Endodermal cell (in vitro differentiated cells): ENCODE measurements at places on chromosomes 6 and 20. TPM values are rescaled to one million over a fixed set of nuclear protein-coding genes. Genes with fewer than 3 reads are reported as not detected.

DNA sequence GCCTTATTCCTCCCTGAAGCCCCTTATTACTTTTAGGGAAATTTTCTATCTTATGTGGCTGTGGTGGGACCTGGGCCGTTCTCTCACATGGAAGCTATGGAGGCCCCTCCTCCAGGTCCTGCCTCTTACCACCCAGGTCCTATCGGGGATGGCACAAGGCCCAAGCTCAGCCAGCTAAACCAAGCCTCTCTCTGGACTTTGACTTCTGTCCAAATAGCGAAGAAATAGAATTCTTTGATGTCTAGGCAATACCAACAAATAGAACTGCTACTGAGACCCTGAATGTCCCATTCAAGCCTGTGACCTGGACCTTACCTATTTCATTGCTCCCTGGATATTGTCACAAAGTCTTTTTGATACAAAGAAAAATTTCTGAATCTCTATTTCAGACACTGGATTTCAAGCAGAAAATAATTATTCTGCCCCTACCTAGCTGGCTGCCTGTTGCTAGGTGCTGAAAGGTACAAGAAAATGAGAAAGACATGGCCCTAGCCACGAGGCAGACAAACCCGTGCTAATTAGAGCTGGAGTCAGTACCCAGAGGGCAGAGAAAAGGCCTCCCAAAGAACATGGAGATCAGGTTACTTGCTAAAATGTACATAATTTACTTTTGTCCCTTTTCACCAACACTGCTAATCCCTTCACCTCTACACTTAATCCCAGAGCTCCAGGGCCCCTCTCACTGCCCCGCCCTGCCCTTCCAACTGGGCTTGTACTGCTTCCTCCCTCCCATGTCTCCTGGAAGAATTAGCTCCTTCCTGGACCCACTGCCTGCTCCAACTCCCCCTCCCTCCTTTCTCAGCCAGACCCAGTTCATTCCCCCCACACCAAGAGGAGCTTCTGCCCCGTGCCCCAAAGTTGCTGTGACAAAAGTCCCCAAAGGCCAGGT is 15.5 kb upstream of the NNAT start:
- DNase-seq = peak; percentile 61

- no peak for DNase-seq
These were observed 110.6 kb downstream of the FNDC1 start for GRCh38 chr6:159279790-159280277.

GRCh38 chr20:33249456-33249855 is 13.7 kb downstream of the BPIFA1 start:
- no peak for DNase-seq

- DNase-seq = no peak
These were observed 570.2 kb downstream of the PRKN start for GRCh38 chr6:162157167-162157870.

The ZSCAN16 gene
- 3.9 to 9.1 TPM (median 6.0 TPM) in 3 replicates for total RNA-seq

The OPRM1 gene
- not detected in 2 replicates for total RNA-seq

GRCh38 chr6:24666097-24666640 is 530 bp downstream of the TDP2 start:
- DNase-seq = no peak

The RNF182 gene
- 2.6 to 5.2 TPM (median 2.8 TPM) in 3 replicates for total RNA-seq

The KCNK15 gene
- total RNA-seq = 0.15 and 0.18 TPM in 2 replicates

DNA sequence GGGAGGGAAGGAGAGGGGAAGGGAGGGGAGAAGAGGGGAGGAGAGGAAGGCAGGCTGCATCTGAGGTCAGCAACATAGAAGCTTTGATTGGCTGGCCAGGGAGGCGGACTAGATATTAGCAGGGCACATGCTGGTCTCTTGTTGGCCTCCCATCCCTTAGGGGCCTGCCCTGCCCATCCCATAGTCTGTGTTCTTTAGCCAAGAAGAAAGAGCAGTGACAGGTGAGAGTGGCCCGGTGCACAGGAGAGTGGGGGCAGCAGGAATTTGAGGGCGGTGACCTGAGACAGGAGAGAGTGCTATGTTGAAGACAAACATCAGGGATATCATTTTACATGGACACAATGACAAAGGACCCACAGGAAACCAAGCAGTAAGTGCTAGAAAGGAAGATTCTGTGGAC is 413.5 kb downstream of the SYNE1 start:
- DNase-seq = peak; percentile 60

DNA sequence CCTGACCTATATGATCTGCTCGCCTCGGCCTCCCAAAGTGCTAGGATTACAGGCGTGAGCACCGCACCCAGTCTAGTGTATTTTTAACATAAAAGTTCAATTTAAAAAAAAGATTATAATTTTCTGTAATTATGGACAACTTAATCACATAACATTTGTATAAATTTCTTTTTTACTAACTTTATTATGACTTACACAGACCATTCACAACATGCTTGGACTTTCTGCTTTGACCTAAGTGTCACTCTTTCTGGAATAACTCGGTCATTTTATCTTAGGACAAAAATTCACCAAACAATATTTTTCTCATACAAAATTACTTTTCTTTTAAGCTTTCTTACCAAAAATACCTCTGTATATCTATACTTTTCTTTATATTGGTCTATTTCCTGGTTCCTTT is 15.4 kb upstream of the IL22RA2 start:
- DNase-seq = no peak

- no peak for DNase-seq
These were observed 81.1 kb upstream of the PIM1 start for GRCh38 chr6:37088897-37089296.

The CCN5 gene
- total RNA-seq = not detected in 3 replicates

- no peak for DNase-seq
These were observed 142.3 kb downstream of the FARS2 start for GRCh38 chr6:5403609-5404008.

The VGLL2 gene
- total RNA-seq = 0.15 TPM in 1 of 2 replicates, not detected in the other

The EDN1 gene
- 0.36 and 0.46 TPM in 2 replicates for total RNA-seq

The GSTA4 gene
- 21.6 and 22.0 TPM in 2 replicates for total RNA-seq

DNA sequence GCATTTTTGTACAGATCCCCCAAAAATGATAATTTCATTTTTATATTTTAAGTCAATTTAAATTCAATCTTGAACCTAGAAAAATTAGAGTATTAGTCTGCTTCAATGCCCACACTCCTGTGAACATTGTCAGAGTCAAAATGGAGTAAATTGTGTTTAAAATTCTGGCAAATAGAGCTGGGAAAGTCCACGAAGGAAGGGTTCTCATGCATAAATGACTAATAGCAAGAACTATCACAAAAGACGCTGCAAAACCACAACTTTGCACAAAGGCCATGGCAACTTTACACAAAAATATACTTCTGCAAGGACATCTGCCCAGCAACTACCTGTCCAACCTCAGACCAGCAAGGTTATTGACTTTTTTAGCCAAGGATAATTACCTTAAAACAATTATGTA is 203.2 kb upstream of the SMLR1 start:
- DNase-seq = no peak

- no peak for DNase-seq
These were observed 829.3 kb upstream of the CITED2 start for GRCh38 chr6:140203661-140204147.

- DNase-seq = no peak
These were observed 5.1 kb upstream of the MAP1LC3A start for GRCh38 chr20:34553366-34553867.

GRCh38 chr6:4178737-4179333 is 43.5 kb upstream of the ECI2 start:
- DNase-seq = no peak

DNA sequence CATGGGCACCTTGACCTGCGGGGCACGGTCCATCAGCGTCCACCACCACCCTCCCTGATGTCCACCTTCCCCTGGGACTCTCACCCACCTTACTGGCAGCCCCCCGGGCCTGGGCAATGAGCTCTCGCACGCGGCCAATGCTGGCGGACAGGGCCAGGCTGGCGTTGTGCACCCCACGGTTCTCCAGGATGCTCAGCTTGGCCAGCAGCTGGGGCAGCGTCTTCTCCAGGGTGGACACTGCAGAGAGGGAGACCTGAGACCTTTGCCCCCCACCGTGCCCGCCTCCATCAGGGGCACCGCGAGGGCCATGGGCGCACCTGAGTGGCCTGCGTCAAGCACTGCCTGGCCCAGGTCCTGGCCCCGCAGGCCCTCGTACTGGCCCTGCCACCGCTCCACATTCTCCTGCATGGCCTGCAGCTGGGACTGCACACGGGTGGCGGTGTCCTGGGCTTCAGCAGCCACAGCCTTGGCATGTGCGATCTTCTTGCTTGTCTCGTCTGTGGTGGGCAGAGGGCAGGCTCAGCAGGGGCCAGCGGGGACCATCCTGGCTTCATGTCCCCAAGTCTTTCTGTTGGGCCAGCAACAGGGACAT is 12.0 kb downstream of the ADRM1 start:
- no peak for DNase-seq

- no peak for DNase-seq
These were observed 6.0 kb upstream of the HCK start for GRCh38 chr20:32045999-32046398.

DNA sequence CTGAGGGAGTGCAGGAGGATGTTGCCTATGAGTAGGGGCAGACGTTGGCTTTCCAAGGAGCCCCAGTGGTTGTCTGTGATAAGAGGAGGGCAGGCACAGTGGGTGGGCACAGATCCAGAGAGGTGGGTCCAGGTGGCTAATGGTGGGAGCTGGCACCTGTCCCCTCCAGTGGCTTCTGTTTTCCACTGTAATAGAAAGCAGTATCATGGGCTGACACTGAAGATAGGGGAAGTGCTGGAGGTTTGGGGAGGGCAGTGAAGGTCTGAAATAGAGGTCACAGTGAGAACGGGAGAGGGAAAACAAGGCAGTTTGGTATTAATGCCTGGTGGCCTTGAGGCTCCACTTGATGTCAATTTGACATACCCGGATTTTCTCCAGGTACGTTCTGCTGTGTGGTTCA is 10.5 kb upstream of the TXNDC5 start:
- no peak for DNase-seq

- DNase-seq = no peak
These were observed 233.5 kb upstream of the AGPAT4 start for GRCh38 chr6:161507375-161507774.

GRCh38 chr6:81979767-81980166 is 227.3 kb upstream of the TENT5A start:
- DNase-seq = no peak

The TOP1 gene
- 52.4 to 78.8 TPM (median 76.9 TPM) in 3 replicates for total RNA-seq

DNA sequence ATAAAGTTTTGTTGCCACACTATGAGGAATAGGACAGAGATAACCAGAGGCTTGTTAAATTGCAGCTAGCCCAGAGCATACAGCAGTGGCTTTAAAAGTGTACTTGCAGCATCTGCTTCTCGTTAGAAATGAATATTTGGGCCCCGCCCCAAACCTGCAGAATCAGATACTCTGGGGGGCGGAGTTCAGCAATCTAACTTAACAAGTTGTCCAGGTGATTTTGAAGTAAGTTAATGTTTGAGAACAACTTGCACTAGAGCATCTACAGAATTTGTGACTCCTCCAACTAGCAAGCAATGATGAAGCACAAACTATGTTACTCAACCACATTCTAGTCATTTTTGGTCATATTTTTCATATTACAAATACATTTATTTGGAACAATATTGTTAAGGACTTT is 10.6 kb upstream of the SUPT3H start:
- no peak for DNase-seq

DNA sequence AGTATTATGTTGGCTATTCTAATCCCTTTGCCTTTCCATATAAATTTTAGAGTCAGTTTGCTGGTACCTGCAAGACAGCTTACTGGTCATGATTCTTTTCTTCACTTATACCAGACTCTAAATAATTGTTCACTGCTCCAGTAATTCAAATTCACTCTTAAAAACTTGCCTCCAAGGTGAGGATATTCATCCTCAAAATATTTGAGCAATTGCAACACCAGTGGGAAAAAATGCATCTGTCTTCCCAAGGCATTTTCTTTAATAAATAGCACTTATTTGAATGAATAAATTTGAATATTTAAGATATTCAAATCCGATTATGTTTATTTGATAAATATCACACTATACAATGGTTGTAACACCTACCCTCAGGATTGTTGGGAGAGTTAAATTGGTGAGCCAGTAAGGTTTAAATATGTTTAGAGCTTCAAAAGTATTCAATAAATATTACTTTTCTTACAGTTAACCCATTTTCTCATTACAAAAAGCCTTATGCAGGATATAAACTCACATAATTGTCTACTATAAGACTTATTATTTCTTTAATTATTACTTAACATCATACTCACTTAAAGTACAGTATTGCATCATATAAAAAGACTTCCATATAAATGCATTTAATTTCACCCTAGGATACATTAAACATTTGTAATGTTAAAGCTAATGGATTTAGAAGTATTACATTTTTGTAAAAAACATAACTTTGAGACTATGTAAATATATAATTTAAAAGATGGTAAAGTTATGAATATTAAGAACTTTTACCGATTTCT is 285.6 kb downstream of the SAMD5 start:
- no peak for DNase-seq

GRCh38 chr6:169933839-169934698 is 182.6 kb downstream of the ERMARD start:
- no peak for DNase-seq

GRCh38 chr6:150176152-150176551 is 33.3 kb downstream of the PPP1R14C start:
- no peak for DNase-seq

The RALGAPA2 gene
- total RNA-seq = 19.3 and 24.6 TPM in 2 replicates

The SPATA25 gene
- 1.4 and 2.2 TPM in 2 replicates for total RNA-seq

GRCh38 chr6:49531774-49532569 is 18.5 kb upstream of the C6orf141 start:
- no peak for DNase-seq

DNA sequence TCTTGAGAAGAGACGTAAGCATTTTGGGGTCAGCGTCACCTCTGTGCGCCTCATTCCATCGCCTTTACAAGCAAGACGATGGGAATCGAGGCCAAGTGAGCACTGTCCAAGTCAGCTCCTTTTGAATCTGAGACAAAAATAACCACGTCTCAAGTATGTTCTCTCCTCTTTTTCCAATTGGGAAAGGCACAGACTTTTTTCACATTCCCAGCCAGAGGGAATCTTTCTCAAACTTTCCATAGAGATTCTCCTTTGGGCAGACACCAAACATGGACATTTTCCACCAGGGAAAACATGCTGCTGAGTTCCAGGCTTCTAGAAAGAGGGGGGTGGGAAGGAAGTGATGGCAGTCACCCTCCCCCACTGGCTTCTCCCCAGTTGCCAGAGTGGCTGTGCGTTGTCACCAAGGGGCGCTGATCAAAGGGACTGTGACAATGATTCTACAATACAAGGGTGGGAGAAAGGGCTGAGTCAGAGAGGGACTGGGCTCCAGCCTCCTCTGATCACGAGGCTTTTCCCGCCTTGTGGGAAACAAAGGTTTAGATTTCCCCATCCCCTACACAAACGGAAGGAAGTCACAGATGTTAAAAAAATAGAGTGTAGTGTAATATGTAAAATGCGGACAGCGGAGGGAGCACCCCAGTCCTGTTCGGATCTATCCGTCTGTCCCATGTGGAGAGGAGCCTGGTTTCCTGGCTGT is 281.9 kb upstream of the RNF24 start:
- peak; percentile 45 for DNase-seq
